ENCODE measurements at places on chromosomes 12 and 14.

DNA sequence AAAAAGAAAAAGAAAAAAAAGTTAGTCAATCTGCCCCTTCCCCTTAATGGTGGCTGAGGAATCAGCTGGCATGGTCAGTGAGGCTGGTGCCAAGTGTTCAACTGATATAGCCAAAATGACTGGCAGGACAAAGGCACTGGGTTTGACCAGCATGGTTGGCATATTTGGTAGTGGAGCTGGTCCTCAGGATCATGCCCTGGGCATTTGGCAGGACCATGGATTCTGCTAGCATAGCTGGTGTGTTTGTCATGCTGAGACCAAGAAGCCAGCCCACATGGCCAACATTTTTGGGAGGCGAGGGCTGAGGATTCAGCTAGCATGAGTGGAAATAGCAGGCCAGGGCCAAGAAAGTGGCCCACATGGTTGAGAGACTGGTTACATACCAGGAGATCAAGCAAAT lies 136.5 kb downstream of the FBXL14 start:
- DNase-seq = no peak

DNA sequence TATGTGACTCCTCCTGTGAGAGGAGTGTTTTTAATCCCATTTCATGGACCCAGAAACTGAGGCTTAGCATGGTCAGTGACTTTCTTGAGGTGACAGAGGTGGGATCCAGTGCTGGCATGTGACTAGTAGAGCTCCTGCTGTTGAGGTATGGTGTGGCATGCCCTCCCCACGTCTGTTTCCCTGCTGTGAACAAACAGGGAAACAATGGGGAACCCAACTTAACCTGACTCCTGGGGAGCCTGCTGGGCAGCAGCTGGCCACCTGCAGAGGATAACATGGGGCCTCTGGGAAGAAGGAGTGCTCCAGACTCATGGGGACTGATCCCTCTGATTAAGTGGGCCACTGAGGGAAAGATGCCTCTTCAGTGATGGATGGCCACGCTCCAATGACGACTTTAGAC lies 114.0 kb downstream of the BEGAIN start:
- no peak for DNase-seq

- no peak for DNase-seq
Observed at GRCh38 chr12:93080452-93080851, 151.4 kb upstream of the EEA1 start.

DNA sequence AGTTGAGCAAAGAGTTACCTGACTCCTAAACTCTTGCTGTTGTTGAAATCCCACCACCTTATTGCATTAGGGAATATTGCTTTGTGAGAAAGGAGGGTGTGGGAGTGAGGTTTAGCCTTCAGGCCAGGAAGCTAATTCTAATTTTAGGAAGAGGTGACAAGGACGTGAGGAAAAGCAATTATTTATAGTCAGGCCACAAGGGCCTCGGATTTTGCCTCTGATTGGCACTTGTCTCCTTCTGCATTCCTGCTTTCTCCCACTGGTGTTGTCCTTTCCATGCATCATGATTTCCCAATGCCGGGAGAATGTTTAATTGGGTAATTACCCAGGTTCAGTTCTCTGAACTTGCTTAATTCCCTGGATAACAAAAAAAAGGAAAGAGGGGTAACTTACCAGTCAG lies 37.9 kb upstream of the SLC38A2 start:
- DNase-seq = no peak

DNA sequence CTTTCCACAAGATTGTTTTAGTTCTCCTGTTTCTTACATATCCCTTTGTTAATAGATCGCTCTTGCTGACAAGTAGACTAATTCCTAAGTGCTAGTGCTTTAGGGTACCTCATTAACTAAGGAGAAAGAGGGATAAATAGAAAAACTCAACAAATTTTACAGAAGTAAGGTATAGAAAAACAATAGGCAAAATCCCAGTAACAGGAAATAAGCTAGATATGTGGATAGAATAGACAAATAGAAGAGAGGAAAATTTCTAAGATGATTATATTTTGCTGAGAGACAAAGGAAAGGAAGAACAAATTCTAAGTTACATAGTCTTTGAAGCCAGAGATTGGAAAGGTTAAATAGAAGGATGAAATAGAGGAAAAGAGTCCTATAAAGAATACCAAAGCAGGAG lies 1.0 kb downstream of the CD69 start:
- no peak for DNase-seq
